MG63 (cell line): ENCODE measurements at places on chromosomes 6 and 20.
A peak's percentile ranks its signal among the peaks of the same experiment; 100 is the strongest.

DNA sequence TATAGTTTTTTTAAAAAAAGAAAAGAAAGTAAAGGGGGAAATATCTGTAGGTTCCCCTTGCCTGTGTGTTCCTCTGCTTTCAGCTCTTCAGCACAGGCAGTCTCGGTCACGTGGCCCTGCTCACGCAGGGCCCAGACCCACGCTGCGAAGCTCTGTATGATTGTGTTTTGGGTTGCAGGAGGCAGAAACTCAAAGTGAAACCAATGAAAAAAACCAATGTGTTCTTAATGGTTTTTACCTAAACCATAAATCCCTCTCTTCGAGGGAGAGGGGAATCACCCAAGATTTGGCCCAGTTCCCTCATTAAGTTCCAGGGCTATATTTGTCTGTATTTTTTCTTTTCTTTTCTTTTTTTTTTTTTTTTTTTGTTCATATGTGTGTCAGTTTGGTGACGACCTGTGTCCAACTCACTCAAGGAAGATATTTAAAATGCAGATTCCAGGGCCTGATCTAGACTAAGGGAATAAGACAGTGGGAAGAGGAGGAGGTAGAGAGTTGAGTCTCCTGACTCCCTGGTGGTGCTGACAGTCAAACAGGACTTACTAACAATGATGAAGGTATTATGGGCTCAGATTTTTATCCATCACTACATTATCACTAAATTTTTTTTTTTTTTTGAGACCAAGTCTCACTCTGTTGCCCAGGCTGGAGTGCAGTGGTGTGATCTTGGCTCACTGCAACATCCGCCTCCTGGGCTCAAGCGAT is 33.8 kb upstream of the RREB1 start:
- no peak for DNase-seq

DNA sequence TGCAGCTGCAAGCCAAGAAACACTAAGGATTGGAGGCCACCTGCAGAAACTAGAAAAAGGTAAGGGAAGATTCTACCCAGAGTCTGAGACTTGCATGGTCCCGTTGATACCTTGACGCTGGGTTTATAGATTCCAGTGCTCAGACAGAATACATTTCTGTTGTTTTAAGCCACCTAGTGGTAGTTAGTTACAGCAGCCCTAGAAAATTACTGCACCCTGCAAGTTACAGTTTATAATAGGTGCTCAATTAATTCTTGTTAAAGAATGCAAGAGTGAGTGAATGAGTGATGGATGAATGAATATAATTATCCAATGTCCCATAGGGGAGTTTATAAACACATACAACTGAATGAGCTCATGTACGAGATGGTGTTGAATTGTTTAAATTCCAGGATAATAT is 453.1 kb upstream of the SLC35B3 start:
- no peak for DNase-seq

- no peak for DNase-seq
These were observed 81.4 kb upstream of the HEY2 start for GRCh38 chr6:125668071-125668470.

DNA sequence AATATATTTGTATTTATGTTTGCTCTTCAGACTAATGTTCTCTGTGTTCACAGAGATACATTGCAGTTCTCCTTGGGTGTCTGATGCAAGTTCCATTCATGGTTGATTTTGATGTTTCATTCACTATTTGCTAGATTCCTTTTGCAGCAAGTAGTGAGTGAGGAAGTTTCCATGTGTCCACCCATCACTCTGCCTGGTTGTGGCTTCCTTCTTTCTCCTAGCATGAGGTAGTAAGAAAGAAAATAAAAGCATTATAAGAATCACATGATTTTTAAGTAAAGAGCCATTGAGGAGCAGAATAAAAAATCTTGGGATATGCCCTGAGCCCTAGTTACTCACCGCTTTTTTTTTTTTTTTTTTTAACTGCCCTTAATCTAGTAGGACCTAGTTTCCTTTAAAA is 8.7 kb downstream of the SASH1 start:
- DNase-seq = no peak

- DNase-seq = no peak
These were observed 37.8 kb downstream of the PSMG4 start for GRCh38 chr6:3296537-3296936.

DNA sequence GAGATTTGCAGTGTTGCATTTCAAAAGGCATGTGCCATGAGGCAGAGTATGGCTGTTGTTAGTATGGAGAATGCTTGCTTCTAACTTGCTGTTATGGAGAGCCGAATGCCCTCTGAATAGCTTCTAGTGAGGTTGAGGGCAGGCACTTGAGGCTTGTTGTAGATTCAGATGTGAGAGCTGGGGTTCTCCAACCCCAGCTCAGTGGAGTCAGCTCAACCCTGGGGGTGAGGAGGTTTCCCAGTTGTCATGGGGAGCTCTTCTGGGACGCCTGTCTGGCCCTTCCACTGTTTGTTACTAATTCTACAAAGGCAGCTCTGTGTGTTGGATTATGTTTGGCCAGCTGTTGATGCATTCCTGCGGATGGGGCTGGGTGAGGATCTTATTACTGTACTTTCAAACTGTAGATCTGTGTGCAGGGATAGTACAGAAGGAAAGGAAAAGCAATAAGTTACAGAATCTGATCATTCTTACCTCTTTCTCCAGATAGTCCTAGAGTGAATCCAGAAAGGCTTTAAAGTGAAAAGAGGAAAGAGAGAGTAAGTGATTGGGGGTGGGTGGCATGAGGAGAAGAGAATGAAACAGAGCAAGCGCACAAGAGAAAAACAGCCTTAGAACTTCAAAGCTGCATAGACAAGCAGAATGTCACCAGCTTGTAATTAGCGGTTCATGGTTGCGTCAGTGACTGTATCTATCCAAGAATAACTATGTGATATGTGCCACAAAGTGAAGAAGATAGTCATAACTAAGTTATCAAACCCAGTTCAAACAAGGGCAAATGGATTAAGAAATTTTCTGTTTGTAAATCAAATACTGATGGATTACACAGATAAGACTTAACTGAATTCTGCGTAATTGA is 148.7 kb downstream of the PRL start:
- peak; percentile 54 for DNase-seq

DNA sequence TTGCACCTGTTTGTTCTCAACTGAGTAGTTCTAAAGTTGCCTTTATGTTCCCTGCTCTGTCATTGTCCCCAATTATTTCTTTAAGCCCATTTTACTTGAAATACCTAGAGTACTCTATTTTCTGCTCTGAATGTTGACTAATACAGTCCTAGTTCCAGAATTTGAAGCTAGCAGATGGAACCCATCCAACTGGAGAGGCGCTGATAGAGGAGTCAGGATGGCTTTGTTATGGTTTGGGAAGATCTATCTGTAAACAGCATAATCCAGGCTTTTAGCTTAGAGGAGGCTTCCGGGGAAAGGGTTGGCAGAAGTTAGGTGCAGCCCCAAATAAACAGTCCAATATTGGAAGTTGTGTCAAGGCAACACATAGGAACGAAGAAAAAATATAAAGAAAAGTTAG is 927.7 kb downstream of the TFAP2A start:
- DNase-seq = peak; percentile 64

DNA sequence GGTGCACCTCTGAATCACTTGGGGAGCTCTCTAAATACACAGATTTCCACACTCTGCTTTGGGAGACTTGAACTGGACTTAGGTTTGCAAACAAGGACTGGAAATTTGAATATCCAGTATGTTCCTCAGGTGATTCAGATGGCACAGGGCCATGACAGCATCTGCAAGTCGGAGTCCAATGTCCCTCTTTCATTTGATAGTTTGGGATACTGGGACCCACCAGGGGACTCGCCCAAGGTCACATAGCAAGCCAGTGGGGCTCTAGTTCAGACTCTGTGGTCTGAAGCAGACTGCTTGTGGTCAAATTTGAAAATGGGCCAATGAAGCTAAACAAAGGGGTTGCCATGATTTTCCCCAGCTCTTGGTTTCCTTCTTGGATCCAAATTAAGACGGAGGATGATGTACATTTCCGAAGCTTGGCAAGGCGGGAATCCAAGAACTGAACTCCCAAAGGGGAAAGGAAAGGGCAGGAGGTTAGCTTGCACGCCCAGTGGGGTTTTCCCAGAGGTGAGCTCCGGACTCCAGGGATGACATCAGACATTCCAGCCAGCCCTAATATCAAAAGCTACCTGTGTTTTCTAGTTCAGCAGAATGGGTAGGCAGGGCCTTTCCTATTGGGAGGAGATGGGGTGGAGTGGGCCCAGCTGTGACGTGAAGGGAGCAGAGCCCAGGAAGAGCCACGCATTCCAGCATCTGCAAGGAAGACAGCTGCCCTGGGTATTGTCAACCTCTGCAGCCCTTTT is 3.4 kb upstream of the SYS1 start:
- peak; percentile 65 for DNase-seq

- no peak for DNase-seq
These were observed 192.3 kb upstream of the RIN2 start for GRCh38 chr20:19565736-19566135.

DNA sequence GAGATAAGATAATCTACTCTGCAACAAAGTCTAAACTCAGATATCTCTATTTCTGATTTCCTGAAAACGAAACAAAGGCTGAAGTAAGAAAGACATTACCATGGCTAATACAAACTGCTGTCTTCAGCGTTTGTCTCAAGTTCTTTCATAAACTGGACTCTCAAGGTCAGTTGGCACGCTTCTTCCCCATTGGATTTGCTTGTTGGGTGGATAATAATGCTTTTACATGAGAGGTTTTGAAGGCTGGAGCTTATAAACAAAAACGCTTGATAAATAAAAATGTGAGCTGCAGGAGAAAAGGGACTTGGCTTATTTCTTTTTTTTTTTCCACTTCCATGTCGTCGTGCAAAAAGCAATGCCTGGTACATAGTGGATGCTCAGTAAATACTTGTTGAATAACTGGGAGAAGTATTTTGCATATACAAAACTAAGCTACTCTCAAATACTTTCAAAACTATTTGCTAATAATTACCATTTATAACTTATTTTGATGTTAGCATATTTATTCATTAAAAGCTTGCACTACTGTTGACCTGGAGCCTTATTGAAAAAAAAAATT is 65.7 kb upstream of the EEF1A1 start:
- peak; percentile 21 for DNase-seq

- no peak for DNase-seq
These were observed 3.4 kb downstream of the TSPO2 start for GRCh38 chr6:41045664-41046063.

DNA sequence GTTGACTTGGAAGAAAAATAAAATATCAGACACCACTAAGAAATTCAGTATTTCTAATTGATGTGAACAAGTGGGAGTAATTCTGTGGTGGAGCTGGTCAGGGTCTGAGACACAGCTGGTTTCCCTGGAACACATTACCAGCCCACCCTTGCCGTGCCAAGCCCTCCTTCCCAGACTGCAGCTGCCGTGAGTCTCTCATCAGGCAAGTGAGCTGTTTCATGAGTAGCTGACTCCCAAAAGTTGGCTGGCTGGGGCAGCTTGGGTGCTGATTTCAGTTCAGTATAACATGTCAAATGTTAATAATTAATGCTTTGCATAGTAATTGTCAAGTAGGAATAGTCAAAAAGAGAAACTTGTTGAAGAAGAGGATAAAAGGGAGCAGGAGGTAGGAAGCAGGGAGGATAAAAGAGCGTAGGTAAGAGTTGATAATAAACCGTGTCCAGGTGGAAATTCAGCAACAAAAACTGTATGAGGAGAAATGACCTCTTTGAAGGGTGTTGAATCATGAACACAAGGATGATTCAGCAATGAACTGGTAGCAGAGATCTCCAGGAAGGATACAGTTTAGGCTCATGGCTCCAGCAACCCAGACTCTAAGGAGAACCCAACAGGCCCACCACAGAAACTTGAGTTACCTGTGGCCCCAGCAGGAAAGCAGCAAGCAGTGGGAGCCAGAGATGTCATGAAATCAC is 110.9 kb upstream of the SSTR4 start:
- no peak for DNase-seq

- DNase-seq = peak; percentile 78
These were observed 31.0 kb upstream of the EZR start for GRCh38 chr6:158849899-158850806.

DNA sequence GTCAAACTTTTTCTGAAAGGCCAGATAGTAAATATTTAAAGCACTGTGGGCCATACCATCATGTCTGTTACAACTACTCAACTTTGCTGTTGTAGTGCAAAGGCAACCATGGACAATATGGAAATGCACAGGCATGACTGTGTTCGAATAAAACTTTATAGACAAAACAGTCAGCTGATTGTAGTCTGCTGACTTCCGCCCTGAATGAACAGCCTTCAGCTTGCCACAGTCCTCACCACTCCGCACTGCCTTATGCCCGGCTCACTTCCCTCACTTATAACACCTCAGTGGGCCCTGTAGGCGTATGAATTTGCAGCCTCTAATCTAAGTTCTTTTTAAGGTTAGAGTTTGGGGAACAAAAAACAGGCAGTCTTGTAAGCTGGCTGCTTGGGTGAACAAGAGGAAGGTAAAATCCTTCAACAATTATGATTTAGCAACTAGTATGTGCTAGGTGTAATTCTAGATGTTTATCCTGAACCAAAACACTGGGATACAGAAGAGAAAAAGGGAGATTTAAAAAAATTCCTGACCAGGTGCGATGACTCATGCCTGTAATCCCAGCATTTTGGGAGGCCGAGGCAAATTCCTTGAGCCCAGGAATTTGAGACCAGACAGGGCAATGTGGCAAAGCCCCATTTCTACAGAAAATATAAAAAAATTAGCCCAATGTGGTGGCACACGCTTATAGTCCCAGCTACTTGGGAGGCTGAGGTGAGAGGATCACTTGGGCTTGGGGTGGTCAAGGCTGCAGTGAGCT is 6.8 kb upstream of the SLC2A10 start:
- DNase-seq = no peak

GRCh38 chr6:162750776-162751175 is 23.0 kb downstream of the PACRG start:
- peak; percentile 24 for DNase-seq
